ENCODE measurements at places on chromosomes 2 and 18.
A peak's percentile ranks its signal among the peaks of the same experiment; 100 is the strongest.

DNA sequence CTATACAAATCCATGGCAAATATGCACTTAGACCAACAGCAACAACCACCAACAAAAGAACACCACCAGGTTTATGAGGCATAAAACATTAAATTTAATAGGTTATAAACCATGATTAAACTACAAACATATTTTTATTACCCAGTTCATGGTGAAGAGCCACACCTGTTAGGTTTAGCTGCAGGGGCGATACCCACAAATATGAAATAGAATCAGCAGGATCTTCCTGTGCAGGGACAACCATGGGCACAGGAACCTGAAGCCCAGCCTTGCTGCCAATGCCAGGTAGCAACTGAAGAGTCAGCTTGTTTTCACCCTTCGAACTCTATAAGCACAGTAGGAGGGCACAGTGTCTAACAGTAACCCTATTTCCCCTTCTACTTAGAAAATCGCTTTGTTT, 675.0 kb downstream of the SATB2 start:
- DNase-seq, result no peak

GRCh38 chr2:13543550-13543949, 826.8 kb downstream of the TRIB2 start:
- DNase-seq, result no peak

- DNase-seq, result no peak
These were observed 395.7 kb upstream of the SALL3 start for GRCh38 chr18:78583739-78584458.

- DNase-seq, result no peak
These were observed 243.5 kb downstream of the CDH7 start for GRCh38 chr18:65994302-65994701.

- no peak for DNase-seq
These were observed 48.6 kb downstream of the SH3RF3 start for GRCh38 chr2:109177635-109178034.

DNA sequence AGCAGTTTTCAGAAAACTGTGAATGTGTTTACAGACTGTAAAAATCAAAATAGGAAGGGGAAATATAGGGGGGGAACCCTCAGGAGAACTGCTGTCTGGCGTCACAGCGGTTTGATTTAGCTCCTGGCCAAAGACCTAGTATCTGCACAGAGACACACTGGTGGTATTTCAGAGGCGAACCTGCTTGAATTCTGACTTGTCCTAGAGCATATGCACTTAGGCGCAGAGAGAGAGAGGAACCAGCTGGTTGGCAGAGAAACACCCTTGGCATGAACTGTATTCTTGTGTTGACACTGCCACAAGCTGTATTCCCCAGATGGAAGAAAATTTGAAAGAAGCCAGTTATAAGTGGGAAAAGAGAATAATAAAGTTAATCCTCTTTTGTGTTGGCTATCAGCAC, 506.5 kb upstream of the NRP2 start:
- DNase-seq, result no peak

DNA sequence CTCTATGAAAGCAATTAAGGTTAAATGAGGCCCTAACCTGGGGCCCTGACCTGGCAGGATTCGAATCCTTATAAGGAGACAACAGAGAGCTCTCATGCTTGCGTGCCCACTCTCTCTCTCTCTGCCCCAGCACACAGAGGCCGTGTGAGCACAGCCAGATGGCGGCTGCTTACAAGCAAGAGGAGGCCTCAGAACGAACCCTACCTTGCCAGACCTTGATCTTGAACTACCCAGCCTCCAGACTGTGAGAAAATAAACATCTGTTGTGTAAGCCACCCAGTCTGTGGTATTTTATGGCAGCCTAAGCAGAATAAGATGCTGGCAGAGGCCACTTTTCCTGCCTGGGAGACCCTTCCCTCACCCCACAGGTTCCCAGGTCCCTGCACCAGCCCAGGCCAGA, 5.2 kb upstream of the UBE2F start:
- no peak for DNase-seq

GRCh38 chr2:121104721-121105141, 180.3 kb downstream of the TFCP2L1 start:
- no peak for DNase-seq

- DNase-seq, result no peak
These were observed 4.7 kb downstream of the CDC42EP3 start for GRCh38 chr2:37666772-37667171.

DNA sequence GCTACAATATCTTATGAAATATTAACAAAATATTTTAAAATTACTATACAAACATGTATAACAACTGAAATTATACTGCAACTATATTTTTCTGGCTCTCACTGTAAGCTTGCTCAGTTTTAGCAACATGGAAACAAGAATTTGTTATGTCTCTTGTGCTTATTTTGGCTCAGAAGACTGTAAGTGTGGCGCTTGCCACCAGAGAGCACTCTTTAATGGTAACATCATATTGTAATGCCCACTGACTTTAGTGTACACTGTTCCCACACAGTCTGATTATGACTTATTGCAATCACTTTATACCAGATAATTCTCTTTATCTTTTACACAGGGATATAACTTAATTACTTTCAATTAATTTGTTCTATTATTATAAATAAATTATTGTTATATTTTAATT, 1500.6 kb upstream of the TMEFF2 start:
- DNase-seq, result peak; percentile 45

DNA sequence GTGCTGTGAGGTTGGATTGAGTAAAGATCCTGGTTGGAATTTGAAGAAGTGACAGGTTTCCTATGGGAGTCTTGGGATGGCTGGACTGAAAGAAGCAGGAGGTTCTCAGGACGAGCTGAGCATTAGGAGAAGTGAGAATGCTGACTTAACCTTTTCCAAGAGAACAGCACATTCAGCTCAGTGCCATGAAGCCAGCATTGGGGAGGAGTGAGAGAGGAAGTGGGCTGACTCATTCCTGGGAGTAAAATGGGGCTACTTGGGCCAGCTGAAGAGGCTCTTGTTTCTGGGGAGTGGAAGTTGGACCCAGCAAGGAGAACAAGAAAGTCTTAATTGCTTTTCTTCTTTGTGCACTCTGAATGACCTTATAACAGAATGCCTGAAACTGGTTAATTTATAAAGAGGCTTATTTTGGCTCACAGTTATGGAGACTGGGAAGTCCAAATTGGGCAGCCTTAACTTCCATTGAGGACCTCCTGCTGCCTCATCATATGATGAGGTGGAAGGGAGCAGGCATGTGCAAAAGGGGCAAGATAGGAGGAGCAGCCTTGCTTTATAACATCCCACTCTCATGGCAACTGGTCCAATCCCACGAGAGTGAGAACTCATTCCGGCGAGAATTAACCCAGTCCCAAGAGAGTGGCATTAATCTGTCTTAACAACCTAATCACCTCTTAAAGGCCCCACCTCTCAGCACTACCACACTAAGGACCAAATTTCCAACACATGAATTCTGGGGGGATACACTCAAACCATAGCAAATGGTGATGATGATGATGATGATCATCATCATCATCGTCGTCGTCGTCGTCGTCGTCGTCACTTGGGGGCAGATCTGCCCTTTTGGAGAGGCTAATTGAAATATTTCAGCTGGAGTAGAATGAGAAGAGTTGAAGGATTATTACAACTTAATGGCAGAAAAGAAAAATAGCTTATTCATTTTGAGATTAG, 26.1 kb downstream of the DGUOK start:
- DNase-seq, result peak; percentile 90

DNA sequence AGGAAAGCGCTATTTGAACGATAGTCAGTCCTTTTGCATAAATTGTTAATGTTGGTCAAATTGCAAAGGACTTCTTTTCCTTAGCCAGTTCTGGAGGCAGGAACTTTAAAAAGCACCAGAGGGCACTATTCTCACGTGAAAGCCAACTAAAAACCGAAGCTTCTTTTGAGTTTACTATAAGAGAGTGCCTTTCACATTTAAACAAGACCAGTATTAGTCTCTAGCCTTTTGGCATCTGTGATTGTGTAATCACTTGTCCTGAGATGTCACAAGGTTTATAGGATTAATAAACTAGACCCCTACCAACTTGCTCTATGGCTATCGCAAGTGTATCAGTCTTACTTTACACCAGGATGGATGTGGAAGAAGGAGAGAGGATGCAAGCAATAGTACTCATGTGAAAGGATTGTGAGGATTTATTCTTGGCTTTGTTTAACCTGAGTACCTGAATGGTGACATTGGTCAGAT, 14.4 kb upstream of the STAT4 start:
- DNase-seq, result peak; percentile 77

DNA sequence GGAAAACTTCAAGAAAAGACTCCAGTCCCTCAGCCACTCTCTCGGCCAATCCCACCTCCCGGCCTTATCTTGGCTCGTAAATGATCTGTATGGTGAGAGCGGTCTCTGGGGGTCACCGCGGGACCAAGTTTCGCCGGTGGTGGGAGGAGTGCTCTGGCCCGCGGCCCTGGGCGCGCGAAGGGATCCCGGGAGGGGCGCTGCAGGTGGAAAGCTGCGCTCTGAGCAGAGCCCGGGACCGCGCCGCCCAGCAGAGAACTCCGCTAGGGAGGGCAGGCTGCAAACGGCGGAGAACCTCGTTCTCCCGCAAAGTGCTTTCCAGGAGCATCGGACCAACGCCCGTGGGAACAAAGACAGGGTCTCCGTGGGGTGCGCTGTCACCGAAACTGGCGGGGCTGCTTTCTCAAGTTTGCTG, 622 bp downstream of the LRP2 start:
- no peak for DNase-seq

GRCh38 chr2:166344286-166345113, 31.2 kb downstream of the SCN9A start:
- peak; percentile 54 for DNase-seq

DNA sequence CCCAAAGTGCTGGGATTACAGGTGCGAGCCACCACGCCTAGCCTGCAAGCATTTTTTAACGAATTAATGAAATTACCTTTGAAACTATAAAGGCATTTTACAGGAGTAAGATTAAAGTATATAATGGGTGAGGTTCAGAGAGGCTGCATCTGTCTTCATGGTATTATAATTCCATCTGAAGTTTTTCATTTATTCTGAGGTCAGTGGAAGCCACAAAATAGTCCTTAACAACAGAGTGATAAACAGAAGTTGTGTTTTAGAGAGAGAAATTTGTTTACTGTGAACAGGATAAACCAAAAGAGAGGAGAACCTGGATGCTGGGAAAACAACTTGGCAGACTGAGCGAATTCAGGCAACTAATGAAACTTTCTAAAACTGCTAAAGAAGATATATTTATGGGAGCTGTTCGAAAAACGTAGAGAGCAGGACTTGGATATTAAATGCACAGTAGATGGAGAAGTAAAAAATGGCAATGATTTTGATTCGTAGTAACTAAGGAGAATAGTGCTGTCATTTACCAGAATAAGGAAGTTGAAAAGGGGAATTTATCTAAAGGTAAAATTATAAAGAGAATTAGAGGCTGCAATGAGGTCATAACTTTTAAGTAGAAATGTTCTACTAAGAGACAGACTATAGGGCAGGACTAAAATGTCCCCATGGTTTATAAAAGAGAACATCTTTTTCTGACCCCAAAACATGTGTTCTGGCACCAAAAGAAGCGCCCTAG, 37.9 kb upstream of the ITGA4 start:
- DNase-seq, result no peak

- peak; percentile 51 for DNase-seq
These were observed 48.1 kb downstream of the PKDCC start for GRCh38 chr2:42095923-42096408.

DNA sequence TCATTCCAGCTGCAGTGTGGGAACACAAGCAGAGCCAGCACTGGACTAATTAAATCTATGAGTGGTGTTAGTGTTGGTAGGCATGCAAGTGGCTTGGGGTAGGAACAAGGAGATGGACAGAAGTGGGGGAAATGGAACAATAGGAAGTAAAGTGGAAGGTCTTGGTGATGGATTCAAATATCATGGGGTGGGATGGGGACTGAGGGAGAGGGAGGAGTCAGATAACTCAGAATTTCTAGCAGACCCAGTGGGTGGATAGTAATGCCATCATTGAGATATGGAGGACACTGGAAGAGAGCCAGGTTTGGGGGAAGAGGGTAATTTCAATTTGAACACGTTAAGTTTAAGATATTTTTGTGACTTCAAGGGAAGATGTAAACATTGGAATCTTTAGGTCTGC, 2.9 kb upstream of the LNPK start:
- DNase-seq, result no peak

- DNase-seq, result no peak
These were observed 31.2 kb downstream of the CRYGD start for GRCh38 chr2:208093128-208093527.

DNA sequence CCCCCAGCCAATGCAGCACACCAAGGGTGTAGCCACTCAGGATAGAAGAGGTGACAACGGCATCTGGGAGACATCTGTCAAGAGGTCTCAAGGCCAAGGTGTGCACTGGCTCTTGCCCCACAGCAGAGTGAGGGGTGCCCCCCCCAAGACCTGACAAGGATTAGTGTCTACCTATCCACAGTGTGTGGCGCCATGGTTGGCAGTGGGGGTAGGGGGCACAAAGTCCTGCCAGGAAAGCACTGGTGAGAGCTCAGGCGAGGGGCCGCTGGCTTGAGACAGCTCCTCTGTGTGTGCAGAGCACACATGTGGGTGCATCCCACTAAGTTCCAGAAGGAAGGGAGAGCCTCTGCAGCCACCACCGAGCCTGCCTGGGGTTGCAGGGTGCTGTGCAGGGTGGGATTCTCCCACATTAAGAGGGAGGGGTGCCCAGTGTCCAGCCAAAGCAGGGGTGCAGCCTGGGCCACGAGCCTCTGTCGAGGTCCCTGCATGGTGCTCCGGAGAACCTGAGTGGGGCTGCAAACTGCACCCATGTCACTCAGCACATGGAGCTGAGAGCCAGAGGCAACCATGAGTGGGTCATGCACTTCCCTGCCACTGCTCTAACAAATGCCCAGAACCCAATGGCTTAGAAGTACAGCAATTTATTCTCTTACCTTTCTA, 311.2 kb upstream of the HDAC4 start:
- no peak for DNase-seq

- no peak for DNase-seq
These were observed 179.1 kb downstream of the HAUS1 start for GRCh38 chr18:46283268-46283667.

- no peak for DNase-seq
These were observed 172.2 kb upstream of the ID2 start for GRCh38 chr2:8509621-8510020.

DNA sequence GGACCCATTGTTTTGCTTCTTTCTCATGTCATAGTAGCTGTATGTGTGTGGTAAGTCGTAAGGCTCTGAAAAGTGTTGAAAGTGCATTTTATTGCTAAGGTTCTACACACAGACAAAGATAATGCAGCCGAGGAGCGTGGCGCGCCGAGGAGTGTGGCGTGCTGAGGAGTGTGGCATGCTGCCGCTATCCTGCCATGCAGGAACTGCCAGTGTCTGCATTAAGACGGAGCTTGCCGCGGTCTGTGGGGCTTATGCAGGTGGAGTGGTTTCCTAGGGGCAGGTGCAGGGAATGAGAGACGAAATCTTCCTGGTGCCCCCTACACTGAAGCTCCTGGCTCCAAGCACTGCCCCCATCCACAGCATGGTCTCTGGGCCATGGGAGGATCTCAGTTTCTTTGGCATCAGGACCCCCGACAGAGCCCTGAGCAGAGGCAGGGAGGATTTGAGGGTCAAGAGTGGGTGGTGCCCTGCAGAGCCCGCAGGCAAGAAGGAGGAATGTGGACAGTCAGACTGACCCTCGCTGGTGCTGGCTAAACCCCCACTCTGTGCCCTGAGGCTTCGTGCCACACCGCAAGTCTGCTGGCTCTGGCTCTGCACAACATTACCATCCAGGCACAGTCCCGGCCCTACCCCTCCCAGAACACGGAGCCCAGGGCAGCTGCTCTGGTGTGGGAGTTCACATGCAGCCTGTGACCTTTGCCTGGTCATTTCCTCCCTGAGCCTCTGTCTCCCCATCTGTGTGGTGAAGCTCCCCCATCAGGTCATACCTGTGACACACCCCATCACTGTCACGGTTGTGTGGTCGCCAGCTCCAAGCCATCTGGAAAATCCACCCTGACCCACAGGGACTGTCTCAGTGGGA, 3.2 kb downstream of the SNED1 start:
- no peak for DNase-seq

- DNase-seq, result no peak
These were observed 1.5 kb downstream of the ASNSD1 start for GRCh38 chr2:189662669-189663226.
